ENCODE measurements at places on chromosomes 1 and 21. TPM values are rescaled to one million over a fixed set of nuclear protein-coding genes. Genes with fewer than 3 reads are reported as not detected.

- DNase-seq = no peak
- H3K4me3 ChIP-seq = no peak overlapping the region
- no peaks in the 10 kb centered on the region for H3K36me3 ChIP-seq
Measured at GRCh38 chr1:210129092-210129491, 103.5 kb upstream of the SERTAD4 start.

- no peak for DNase-seq
- no peaks in the 10 kb centered on the region for H3K27me3 ChIP-seq
- no peak overlapping the region for H3K27ac ChIP-seq
- peaks cover 18% of the 10 kb centered on the region for H3K36me3 ChIP-seq
Measured at GRCh38 chr21:46187261-46187660, 3.0 kb upstream of the SPATC1L start.

DNA sequence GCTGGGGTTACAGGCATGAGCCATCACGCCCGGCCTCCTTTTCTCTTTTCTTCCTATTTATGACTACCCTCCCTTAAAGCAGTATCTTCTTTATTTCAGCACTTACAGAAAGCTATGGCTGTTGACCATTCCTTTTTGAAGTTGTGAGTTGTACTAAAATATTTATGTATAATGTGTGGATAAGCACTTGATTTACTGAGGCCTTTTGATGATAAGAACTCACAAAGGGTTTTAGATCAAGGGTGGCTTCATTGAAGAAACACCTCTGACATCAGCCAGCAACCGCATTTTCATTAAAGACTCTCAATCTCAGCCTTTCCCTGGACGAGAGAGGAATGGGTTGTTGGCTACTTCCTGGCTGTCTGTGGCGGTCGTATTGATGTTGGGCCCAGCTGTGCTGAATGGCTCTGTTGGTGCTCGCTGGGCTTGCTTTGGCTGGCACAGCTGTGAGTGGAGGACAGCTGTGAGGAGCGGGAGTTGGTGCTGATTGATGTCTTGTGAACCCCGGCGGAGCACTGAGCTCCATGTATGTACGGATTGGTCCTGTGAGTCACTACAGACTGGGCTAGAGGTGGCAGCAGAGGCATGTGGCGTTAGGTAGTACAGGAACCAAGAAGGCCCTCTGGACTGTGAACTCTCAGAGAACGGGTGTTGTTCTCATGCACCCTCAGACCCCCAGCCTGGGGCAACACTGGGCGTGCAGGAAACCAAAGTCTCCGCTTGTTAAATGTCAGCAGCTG, 208.8 kb downstream of the KIF26B start:
- no peak overlapping the region for H3K4me3 ChIP-seq
- no peaks in the 10 kb centered on the region for H3K4me1 ChIP-seq
- no peak overlapping the region for H3K27ac ChIP-seq
- H3K36me3 ChIP-seq = no peaks in the 10 kb centered on the region
- H3K27me3 ChIP-seq = no peaks in the 10 kb centered on the region

DNA sequence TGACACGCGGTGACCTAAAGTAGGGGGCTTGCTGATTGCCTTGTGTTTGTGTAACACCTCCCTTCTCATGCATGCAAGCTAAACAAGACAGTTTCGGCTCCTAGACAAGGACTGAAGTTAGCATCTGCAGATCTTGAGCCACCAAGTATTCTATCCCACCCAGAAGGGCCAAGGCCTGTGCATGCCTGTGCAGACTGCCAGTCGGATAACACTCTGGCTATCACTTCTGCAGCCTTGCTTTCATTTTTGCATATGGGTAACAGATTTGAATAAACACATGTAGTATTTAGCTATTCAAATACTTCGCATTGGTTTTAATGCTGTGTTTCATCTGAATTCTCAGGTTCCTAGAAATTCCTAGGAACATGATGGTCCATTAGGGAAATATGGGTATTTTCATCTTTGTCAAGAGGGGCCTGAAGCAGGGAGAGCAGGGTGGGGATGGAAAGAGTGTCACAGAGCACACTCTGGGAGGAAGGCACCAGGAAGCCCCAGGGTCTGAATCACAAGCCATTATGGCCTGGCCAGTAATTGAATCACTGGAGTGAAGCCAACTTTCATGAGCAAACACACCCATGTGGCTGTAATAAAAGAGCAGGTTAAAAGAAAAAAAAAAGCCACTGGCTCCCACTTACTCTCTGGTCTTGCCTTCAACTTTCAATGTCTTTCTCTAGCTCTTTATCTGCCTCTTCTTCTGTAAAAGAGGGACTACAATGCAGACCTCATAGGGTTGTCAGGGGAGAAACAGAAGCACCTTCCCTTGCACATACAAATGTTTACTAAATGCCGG, 28.3 kb downstream of the GADD45A start:
- H3K27ac ChIP-seq = no peak overlapping the region
- no peaks in the 10 kb centered on the region for H3K27me3 ChIP-seq
- no peaks in the 10 kb centered on the region for H3K4me1 ChIP-seq
- DNase-seq = no peak
- no peak overlapping the region for H3K4me3 ChIP-seq
- H3K36me3 ChIP-seq = no peaks in the 10 kb centered on the region

- no peak overlapping the region for H3K27ac ChIP-seq
Measured at GRCh38 chr1:2850502-2850901, 49.0 kb upstream of the TTC34 start.

GRCh38 chr1:1626207-1627141, 5.5 kb upstream of the MMP23B start:
- no peaks in the 10 kb centered on the region for H3K4me1 ChIP-seq
- H3K36me3 ChIP-seq = no peaks in the 10 kb centered on the region
- no peak for DNase-seq
- no peak overlapping the region for H3K4me3 ChIP-seq

Gene HOOK1
- 19.4 TPM for total RNA-seq

Gene ROR1
- 47.0 TPM for total RNA-seq

Gene ATP1A4
- not detected for total RNA-seq

Gene THEM5
- total RNA-seq = not detected

Gene MIA3
- total RNA-seq = 54.3 TPM

Gene CFAP298
- total RNA-seq = 27.6 TPM

Data from lung (tissue), 17 donors.